ENCODE measurements at places on chromosomes 13 and 19.

DNA sequence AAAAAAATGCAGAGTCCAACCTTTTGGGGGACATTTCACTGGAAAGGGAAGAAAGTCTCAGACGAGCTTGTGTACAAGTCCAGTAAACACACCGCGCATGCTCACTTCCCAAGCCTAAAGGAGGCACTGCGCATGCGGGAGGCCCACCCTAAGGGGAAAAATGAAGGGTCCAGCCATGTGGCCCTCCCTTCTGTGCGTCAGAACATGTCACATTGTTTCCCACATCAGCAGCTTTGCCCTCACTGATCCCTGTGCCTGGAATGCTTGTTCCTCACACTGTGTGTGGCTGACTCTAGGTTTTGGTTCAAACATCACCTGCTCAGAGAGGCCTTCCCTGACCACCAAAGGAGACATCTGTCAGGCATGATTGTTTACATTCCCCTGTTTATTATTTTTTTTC, 4.4 kb downstream of the ELSPBP1 start:
- no peak for DNase-seq

- peak; percentile 97 for DNase-seq
Observed at GRCh38 chr19:40464059-40465024, 1.2 kb downstream of the BLVRB start.

GRCh38 chr19:53957448-53958167, 5.1 kb upstream of the CACNG8 start:
- DNase-seq, result no peak

GRCh38 chr19:34041925-34042521, 130.3 kb upstream of the LSM14A start:
- DNase-seq, result peak; percentile 90

DNA sequence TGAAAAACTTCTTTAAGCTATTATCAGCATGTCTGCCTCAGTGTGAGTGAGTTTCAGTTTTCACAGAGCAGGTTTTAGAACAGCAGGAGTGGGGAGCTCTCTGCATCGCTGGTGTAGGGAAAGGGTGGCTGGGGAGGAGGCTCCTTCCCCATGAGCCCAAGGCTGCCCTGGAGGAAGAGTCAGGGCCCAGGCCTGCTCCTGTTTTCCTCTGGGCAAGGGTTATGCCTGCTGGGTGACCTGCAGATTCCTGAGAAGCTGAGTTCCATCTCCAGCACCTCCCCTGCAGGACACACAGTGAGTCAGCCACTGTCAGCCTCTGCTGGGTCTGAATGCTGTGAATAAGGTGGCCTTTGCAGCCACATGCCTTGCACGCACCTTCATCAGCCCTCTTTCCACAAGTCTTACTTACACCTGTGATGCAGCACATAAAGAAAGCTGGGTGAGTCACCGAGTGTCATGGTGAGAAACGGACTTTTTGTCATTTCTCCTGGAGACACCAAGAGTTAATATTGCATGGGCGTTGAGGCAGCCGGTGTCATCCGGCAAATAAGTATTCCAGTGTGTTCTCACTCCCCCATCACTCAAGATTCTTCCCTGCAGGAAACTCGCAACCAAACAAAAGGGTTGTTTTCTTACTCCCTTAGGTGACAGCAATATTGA, 186.4 kb upstream of the KL start:
- DNase-seq, result no peak

DNA sequence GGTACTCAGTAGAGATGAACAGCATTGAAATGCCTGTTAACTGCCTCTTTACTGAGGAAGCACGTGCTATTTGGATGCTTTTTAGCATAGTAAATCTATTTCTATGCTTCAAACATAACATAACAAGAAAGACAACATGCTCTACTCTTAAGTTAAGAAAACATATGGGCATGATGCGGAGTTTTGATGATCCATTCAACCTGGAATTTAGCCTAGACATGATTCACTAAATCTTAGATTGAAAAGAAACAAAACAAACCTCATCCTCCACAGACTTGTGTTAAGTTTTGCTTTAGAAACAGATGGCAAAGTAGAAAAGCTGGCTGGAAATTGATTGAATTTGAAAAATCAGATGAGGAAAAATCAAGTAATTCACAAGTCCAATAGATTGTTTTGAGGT, 593.8 kb downstream of the OLFM4 start:
- no peak for DNase-seq

- DNase-seq, result no peak
Observed at GRCh38 chr19:49339301-49340068, 4.3 kb downstream of the CD37 start.

DNA sequence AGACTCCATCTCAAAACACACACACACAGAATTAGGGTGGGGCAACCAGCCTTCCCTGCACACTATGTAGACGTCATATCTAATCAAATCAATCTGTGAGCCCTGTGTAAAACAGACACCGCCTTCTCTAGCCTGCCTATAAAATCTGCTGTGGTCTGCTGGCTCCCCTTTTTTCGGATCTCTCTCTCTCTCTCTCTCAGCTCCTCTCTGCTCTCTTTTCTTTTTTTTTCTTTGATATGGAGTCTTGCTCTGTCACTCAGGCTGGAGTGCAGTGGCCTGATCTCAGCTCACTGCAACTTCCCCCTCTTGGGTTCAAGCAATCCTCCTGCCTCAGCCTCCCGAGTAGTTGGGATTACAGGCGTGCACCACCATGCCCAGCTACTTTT, 11.8 kb upstream of the CD70 start:
- DNase-seq, result no peak

DNA sequence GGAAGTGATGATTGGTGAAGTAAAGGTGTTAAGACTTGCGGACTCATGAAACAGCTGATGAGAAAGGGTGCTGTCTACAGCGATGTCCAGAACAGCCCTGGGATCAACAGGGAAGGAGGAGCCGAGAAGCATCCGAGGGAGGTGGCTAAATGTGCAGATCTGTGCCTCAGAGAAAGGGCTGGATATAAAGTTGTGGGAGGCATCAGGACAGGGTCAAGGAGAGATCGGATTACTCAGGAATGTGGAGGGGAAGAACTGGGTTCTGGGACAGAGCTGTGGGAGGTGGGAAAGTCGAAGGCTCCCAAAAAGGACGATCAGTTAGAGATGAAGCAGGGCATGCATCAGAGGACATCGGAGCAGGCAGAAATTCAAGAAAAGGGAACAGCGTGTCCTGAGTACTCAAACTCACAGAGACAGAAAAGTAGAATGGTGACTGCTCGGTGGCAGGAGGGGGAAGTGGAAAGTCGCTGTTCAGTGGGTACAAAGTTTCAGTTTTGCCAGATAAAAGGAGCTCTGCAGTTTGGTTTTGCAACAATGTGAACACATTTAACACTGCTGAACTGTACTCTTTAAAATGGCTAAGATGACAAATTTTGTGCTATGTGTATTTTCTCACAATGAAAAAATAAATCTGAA, 1.9 kb downstream of the SIGLEC14 start:
- no peak for DNase-seq

GRCh38 chr19:50717026-50717723, 2.4 kb downstream of the SHANK1 start:
- DNase-seq, result no peak

- no peak for DNase-seq
Observed at GRCh38 chr19:5706876-5707573, 12.9 kb downstream of the LONP1 start.

- no peak for DNase-seq
Observed at GRCh38 chr19:35555301-35556005, 8.0 kb downstream of the ATP4A start.

DNA sequence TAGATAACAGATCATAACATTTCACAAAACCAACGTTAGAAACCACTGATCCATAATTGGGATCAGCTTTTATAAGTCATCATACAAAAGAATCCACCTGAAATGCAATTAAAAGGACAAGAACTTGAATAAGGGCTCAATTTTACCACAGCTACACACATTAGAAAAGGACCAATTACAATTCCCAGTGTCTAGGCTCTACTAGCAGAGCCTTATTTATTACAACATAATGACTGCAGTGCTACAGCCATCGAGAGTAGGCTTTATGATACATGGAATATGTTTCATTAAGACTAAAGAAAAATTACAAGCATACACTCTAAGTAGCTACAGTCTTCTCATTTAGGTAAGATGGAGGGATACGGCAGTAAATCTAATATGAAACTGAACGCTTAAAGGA, 2.9 kb downstream of the RBM26 start:
- DNase-seq, result no peak

GRCh38 chr13:51849145-51850101, 4.4 kb upstream of the TMEM272 start:
- DNase-seq, result peak; percentile 70

- peak; percentile 10 for DNase-seq
Observed at GRCh38 chr19:2455851-2456570, 748 bp downstream of the LMNB2 start.

DNA sequence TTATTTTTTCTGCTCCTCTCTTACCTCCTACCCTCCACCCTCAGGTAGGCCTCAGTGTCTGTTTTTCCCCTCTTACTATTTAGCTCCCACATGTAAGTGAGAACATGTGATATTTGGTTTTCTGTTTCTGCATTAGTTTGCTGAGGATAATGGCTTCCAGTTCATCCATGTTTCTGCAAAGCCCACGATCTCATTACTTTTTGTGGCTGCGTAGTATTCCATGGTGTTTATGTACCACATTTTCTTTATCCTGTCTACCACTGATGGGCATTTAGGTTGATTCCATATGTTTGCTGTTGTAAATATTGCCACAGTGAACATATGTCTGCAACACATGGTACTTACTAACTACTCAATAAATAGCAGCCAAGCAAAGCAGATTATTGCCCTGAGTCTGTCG, 56.8 kb downstream of the DNAJC15 start:
- DNase-seq, result no peak

DNA sequence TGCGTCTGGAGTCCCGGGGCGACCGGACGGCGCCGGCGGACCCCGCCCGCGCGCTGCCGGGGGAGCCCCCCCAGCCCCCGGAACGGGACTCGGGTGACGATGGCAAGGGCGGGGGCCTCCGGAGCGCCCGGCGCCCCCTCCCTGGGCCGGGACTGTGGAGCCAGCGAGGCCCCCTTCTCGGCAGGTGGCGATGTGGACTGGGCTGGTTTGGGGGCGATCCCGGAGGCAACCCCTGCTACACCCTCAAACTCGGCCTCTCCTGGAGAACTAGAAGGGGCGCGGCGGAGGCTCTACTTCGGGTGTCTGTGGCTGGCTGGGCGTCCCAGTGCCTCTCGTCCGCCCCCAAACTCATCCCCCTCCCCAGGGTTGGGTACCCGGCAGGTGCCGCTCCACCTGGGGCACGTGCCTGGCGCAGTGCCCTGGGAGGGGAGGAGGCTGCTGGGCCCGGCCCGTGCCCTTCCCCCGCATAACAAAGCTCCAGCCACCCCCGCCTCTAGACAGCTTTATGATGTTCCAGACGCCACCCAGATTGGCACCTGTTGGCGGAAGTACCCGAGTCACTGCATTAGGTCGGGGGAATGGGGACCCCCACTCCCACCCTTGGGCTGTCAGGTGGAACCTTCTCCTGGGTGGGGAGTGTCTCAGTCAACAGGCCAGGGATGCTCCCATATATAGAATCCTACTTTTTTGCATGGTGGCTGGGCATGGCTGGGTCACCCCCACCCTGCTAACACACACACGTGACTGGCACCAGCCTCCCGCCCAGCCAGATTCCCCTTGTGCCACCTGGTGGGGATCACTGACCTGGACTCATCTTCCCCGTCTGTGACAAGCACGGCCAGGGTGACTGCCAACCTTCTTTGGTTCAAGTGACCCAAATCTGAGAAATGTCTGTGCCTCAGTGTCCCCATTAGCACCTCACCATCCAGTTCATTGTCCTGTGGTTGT, 722 bp downstream of the PKN1 start:
- no peak for DNase-seq

DNA sequence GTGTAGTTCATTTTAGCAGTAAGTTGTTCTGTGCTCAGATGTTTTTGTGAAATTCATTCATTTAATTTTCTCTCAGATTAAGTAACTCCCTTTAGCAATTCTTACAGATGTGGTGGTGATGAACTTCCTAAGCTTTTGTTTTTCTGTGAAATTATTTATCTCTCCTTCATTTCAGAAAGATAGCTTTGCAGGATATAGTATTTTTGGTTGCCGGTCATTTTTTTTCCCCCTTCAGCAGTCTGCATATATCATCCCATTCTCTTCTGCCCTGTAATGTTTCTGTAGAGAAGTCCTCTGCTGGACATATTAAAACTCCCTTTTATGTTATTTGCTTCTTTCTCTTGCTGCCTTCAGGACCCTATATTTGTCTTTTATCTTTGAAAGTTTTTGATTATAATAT, 470.2 kb downstream of the PCDH9 start:
- no peak for DNase-seq

DNA sequence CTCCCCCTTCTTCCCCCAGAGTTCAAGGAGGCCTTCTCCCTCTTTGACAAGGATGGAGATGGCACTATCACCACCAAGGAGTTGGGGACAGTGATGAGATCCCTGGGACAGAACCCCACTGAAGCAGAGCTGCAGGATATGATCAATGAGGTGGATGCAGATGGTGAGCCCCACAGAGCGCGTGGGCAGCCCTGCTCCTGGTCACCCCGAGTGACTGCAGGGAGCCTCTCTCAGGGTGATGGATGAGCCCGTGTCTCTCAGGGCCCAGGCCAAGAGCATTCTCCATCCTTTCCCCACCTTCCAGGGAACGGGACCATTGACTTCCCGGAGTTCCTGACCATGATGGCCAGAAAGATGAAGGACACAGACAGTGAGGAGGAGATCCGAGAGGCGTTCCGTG, 7.0 kb downstream of the CALM3 start:
- DNase-seq, result no peak

GRCh38 chr13:112619730-112620631, 32.0 kb upstream of the TUBGCP3 start:
- DNase-seq, result peak; percentile 40

- no peak for DNase-seq
Observed at GRCh38 chr13:42894765-42895243, 97.2 kb downstream of the EPSTI1 start.

Measured in suppressor macrophage (primary cell).